NCI-H1930 (cell line): ENCODE measurements at places on chromosomes 16 and 17.

- no peak for DNase-seq
Observed at GRCh38 chr17:82096709-82097183, 1.3 kb downstream of the FASN start.

GRCh38 chr16:840561-841454, 40.3 kb upstream of the GNG13 start:
- DNase-seq, result no peak

DNA sequence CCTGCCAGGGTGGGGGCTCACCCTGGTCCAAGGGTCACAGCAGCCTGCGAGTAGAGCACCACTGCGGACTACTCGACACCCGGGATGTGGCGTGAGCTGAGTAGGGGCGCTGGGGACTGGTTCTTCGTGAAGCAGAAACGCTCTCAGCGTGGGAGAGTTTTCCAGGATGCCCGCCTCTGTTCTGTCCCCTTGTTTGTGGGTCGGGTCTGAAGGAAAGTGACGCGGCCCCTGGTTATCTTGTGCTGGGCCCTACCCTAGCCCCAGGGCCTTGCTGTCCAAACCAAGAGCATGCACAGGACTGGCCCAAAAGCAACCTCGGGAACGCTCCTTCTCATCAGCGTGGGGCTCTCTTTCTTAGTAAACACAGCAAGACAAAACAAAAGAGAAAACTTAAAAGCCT, 303.3 kb downstream of the IRF8 start:
- no peak for DNase-seq

GRCh38 chr17:27993723-27994310, 48.7 kb upstream of the NLK start:
- no peak for DNase-seq

GRCh38 chr17:18950944-18951905, 740 bp upstream of the SLC5A10 start:
- DNase-seq, result no peak

DNA sequence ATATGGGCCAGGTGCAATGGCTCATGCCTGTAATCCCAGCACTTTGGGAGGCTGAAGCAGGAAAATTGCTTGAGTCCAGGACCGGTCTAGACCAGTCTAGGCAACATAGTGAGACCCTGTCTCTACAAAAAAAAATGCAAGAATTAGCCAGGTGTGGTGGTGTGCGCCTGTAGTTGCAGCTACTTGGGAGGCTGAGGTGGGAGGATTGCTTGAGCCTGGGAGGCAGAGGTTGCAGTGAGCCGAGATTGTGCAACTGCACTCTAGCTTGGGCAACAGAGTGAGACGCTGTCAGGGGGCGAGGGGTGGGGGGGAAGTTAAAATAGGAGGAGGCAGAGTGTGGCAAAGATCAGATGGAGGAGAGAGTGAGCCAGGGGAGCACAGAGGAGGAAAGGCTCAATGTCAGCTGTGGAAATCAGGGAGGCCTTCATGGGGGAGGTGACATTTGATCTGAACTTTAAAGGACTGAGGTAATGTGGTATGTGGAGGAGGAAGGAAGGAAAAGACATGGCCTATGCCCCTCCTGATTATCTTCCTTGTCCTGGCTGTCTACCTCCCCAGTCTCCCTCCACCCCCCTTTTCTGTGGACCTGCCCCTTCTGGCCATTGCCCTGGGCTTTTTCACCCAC, 4.7 kb upstream of the GOT2 start:
- DNase-seq, result no peak

DNA sequence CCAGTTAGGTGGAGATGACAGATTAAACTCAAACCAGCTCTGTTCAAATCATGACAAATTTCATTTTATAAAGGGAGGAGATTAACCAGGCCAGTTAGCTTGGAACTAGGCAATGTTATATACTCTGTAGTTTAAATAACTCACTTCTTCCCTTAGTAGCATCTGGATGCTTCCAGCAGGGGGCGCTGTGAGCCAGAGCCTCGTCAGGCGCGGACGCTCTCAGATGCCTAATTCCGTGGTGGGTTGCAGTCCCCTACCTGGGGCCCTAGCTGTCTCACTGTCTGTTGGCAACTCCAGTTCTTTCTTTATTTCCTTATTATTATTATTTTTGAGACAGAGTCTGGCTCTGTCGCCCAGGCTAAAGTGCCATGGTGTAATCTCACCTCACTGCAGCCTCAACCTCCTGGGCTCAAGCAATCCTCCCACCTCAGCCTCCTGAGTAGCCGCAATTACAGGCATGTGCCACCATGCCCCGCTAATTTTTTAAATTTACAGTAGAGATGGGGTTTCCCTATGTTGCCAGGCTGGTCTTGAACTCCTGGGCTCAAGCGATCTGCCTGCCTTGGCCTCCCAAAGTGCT, 17.3 kb upstream of the WFDC1 start:
- DNase-seq, result peak; percentile 13

- DNase-seq, result no peak
Observed at GRCh38 chr17:73021771-73022170, 70.7 kb downstream of the SLC39A11 start.

- DNase-seq, result no peak
Observed at GRCh38 chr17:65085951-65086350, 29.4 kb upstream of the GNA13 start.

- no peak for DNase-seq
Observed at GRCh38 chr17:81272616-81273015, 22.5 kb downstream of the SLC38A10 start.

DNA sequence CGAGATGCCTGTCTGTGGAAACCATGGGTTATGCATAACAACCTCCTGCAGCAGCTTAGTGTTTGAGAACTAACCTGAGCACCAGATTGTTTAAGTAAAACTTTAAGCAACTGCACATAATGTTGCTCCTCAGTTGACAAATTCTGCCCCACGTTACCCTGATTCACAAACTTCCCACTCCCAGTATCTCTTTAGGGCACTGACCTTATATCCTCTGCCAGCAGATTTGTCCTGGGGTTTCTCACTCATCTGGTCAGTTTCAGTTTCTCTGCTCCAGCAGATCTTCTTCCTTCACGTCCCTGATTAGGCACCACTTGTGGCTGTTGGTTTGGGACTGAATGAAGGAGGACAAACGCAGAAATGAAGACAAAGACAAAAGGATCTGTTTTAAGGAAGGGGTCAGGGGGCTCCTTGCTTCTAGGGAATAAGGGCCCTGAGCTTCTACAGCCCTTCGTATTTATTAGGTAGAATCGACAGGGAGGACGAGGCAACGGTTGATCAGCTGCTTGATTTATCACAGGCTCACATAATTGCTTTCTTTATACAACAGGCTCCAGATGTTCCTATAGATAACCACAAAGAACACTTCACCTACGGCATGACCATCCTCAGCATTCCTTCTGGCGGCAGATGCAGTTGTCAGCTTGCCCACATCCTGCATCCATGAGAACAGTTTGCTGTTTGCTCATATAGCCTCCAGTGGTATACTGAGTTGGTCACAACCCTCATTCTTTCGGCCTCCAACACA, 13.5 kb upstream of the ZNF689 start:
- DNase-seq, result no peak

GRCh38 chr17:50203086-50203485, 1.7 kb upstream of the COL1A1 start:
- DNase-seq, result no peak

DNA sequence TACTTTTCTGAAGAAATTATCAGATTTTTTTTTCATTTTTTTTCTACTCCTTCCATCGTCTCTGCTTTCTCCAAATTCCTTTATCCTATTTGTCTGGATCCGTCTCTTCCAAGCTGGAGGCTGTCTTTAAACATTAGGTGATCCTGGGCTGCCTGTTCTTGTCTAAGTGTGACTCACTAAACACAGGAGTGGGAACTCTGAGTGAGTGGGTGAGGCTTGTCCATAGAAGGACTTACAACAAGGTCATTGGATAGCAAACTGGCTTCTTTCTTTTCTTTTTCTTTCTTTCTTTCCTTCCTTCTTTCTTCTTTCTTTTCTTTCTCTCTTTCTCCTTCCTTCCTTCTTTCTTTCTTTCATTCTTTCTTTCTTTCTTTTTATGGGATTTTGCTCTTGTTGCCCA, 18.2 kb downstream of the ALOX15 start:
- no peak for DNase-seq

DNA sequence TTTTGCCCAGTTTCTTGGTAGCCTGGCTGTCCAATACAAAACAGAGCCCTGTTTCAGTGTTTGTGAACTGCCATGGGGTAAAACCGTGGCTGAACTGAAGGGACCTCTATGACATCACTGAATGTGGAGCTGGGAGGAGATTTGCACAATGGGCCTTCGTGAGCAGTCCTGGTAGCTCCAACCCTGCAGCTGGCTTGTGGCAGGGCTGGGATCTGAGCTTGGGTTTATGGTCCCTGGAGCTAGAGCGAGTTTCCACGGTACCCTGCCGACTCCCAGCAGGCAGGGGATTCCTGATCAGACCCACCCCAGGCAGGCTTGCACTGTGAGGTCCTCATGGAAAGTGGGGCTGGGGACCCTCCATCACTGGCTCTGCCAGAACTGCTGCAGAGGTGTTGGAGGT, 247.0 kb downstream of the GSG1L start:
- no peak for DNase-seq

- no peak for DNase-seq
Observed at GRCh38 chr17:57091186-57091618, 6.2 kb downstream of the AKAP1 start.

GRCh38 chr16:10984509-10984908, 40.1 kb downstream of the CLEC16A start:
- no peak for DNase-seq
